ENCODE measurements at places on chromosomes 12 and 14.

DNA sequence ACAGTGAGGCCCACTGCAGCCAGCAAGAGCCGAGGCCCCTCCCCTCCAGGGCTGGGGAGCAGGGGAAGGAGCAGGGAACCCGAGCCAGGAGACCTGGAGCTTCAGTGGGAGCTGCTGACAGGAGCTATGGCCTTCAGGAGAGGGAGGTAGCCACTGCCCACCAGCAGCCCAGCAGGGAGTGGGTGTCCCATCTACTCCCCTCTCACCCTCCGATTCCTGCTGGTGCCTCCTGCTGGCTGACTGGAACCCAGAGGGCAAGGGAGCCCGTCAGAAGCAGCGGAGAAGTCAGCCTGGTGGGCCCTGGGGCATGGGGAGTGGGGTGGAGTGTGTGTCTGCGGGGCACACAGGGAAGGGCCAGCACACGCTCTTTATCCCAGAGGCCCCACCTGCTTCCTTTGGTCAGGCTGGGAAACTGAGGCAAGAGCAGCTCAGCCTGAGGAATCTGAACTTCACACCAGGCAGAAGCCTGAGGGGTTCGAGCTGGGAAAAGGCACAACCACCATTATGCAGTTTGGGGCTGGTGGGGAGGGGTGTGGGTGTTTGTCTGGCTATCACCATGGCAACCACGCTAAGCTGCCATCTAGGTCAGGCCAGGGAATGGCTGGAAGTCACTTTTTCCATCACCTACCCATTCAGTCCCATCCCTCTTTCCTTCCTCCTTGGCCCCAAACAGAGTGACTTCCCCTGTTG is 36.8 kb upstream of the PLEKHG6 start:
- DNase-seq: no peak

- no peak for DNase-seq
These were observed 1715.0 kb upstream of the FLRT2 start for GRCh38 chr14:83814896-83815295.

GRCh38 chr14:29643433-29644211 is 284.0 kb downstream of the PRKD1 start:
- no peak for DNase-seq

DNA sequence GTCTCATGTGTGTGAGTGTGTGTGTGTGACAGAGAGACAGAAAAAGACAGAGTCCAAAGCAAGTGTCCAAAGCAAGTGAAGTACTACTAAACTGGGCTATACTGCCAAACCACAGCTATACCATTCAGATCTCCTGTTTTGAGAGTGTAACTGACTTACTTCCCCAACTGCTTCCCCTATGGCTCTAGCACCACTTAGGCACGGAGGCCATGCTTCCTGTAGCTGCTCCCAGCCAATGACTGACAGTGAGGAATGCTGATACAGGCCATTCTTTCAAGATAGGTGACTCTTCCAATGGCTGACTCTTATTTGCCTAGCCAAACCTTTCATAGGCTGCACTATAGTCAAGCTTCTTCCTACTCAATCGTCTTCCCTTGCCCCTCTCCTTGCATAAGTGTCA is 393.2 kb downstream of the BCAT1 start:
- no peak for DNase-seq

DNA sequence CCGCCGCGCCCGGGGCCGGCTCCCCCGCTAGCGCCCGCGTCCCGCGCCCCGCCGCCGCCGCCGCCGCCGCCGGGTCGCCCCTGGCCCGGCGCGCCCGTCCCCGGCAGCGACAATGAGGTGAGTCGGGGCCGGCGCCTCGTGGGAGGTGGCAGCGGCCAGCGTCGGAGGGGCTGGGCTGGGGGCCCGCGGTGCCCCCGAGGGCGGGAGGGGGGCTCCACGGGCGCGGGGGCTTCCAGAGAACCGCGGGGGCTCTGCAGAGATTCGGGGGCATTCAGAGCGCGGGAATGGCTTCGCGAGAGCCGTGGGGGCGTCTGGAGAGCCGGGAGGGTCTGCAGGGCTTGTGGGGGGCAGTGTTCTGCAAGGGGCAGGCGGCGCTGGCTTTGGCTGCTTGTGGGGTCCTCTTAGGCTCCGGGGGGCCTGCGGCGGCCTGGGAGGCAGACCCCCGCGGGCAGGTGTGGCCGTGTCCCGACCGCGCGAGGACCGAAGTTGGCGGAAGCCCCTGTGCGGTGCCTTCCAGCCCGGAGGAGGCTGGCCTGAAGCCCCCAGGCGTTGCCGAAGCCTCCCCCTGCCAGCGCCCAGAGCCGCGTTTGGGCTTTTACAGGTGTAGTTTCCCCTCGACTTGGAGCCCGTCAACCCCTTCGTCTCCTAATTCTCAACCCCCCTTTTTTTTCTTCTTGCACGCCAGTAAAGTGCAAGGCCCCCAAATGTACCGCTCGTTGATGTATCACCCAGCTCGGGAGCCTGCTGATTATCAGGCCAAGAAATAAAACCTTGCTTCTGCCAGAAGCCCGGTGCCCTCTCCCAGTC is 93.1 kb upstream of the EVL start:
- DNase-seq: no peak

GRCh38 chr14:93939304-93940229 is 12.4 kb downstream of the FAM181A start:
- peak; percentile 77 for DNase-seq

- no peak for DNase-seq
These were observed 108.8 kb downstream of the ETNK1 start for GRCh38 chr12:22733756-22734155.

DNA sequence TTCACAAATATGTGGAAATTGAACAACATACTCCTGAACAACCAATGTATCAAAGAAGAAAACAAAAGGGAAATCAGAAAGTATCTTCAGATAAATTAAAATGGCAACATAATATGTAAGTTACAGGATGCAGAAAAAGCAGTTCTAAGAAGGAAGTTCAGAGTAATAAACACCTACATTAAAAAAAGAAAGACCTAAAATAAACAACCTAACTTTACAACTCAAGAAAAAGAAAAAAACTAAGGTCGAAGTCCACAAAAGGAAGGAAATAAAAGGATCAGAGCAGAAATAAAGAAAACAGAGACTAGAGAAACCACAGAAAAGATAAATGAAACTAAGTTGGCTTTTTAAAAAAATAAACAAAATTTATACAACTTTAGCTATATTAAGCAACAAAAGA is 59.2 kb downstream of the EGLN3 start:
- no peak for DNase-seq

GRCh38 chr12:121093487-121093891 is 39.2 kb upstream of the P2RX7 start:
- no peak for DNase-seq

DNA sequence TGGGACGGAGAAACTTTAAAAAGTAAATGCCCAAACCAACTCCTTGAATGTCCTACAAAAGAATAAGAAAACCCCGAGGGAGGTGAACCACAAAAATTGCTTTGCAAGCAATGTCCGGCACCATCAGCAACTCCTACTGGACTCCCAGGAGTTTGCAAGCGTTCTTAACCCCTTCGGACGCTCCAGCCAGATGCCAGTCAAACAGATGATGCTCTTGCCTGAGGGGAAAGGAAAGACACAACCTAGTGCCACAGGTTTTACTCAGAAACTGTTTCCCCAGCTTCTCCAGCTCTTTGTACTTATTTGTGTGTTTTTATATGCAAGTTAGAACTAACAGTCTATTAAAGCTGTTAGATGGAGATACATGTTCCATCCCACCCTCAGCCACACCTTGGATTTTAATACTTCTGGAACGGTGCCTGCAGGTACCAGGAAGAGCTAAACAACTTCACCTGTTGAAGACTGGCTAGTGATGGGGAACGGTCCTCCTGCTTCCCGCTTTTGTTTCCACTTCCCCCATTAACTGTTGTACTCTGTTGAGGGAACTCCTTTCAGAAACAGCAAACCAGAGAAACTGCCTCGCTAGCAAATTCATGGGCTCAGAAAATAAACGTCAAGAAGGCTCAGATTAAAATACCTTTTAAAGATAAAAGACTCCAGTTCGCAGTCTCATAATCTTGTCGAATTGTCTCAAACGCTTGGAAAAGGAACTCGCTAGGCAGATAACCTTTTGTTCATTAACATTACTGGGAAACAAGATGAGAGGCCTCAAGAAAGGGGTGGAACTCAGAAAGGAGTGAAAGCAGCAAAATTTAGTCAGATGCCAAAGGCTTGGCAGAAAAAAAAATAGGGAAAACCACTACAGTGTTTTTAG is 1.1 kb upstream of the FERMT2 start:
- no peak for DNase-seq

DNA sequence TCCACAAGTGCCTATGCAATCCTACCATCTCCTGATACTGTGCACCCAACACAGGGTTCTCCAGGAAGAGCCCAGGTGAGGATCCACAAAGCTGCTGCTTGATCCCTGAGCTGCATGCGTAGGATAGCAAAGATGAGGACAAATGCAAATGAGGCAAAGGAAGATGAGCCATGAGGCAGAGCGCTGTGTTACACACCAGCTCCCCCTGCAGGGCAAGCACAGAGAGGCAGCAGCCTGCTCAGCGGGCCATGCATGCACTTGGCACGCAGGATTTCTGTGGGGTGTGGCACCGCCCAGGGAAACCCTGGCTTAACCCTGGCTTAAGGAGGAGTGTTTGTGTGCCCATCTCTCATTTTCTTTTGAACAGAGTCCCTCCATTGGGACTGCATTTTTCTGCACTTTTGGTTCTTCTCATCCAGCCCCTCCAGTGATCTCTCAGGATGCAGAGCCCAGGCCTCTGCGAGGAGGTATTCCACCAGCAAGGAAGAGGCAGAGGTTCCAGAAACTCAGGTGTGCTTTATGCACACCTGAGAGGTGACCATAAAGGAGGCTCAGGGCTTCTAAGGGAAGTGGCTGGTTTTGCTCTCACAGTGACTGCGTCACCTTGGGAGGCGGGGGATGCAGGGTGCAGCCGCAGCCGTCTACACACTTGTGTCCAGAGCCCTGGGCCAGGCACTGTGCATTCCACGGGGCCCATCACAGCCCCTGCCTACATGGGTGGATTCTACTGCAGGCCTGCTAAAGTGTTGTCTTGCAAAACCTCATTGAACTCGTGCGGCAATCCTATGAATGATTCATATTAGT is 973.3 kb upstream of the TMEM132C start:
- DNase-seq: no peak

GRCh38 chr14:32472076-32472475 is 143.0 kb downstream of the AKAP6 start:
- DNase-seq: no peak

DNA sequence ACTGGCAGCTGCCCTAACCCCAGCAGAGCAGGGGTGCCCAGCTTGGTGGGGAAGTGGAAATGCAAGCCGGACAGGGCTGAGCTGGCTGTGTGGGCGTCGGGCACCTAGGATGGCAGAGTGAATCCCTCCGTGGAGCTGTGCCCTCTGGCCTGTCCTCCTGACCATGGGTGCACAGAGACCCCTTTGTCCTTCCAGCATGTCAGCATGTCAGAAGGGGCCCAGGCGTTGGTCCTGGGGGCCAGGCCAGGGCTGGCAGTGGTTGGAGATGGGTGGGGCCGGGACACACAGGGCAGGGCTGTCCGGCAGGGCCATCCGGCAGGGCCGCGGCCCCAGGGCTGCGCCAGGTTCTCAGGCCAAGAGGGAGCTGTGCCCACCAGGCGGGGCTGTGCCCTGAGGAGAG is 8.8 kb upstream of the TEX22 start:
- no peak for DNase-seq

GRCh38 chr12:81944886-81945285 is 185.7 kb upstream of the PPFIA2 start:
- no peak for DNase-seq

GRCh38 chr14:31414190-31414833 is 6.0 kb downstream of the HEATR5A start:
- DNase-seq: no peak

DNA sequence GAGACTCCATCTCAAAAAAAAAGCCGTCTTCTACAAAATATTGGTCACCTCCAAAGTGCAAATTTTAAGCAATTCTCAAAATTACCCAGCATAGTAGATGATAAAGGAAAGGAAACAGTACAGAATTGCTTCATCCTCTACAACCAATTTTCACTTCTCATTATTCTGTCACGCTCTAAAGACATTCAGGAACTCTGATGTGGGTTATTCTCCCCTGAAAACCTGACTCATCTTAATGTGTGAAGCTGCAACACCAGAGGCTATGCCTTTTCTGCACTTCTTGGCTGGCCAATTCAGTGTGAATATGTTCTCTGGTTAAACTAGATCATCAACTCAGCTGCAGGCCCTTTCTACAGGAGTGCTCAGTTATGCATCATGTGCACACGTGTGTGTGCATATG is 11.0 kb downstream of the PTGER2 start:
- no peak for DNase-seq

DNA sequence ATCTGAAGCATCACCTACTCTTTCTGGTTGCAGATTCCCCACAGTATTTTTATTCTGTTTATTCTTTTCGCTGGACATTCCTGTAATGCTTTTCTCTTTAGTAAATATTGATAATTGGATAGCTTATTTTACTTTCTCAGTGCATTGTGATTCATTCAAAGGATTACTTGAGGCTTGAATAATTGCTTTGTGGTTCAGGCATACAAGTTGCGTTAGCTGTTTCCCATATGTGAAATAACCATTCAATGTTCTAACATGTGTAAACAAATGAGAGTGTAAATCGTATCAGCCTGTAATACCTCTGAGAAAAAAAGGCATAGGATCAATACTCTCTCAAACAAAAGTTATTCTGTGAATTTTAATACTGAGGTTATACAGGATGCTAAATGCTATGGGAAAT is 1004.2 kb upstream of the SEL1L start:
- DNase-seq: no peak

GRCh38 chr12:40063414-40063813 is 42.5 kb downstream of the SLC2A13 start:
- no peak for DNase-seq

DNA sequence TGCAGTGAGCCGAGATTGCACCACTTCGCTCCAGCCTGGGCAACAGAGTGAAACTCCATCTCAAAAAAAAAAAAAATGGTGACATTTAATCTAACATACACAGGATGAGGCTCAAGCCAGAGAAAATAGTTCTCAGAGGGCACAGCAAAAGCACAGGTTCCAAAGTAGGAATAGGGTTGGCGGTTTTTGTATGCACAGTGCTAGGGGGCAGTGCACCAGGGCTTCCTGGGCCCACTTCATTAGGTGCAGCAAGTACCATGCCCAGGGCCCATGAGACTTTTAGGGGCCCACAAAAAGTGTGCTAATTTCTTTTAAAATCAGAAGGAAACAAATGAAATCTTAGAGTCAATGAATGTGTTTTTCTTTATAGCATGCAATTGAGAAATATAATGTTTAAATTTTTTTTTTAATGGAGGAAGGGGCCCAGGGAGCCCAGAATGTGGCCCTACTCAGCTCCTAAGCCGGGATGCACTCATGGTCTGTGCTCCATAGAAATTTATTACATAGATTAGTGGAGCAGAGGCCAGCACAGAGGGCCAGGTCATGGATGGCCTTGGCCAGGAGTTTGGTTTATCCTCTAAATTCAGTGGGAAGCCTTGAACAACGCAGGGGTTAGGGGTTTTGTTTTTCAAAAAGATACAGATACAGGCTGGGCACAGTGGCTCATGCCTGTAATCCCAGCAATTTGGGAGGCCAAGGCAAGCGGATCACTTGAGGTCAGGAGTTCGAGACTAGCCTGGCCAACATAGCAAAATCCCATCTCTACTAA is 2.3 kb downstream of the AK7 start:
- DNase-seq: no peak

- no peak for DNase-seq
These were observed 63.9 kb downstream of the AACS start for GRCh38 chr12:125129179-125129571.

Measured in activated gamma-delta T cell (primary cell).